ENCODE measurements at places on chromosomes 2 and 18. TPM values are rescaled to one million over a fixed set of nuclear protein-coding genes. Genes with fewer than 3 reads are reported as not detected.

PAPOLG gene
- polyA plus RNA-seq, result 10.1 TPM

GRCh38 chr2:219506802-219507526, 7.3 kb upstream of the ASIC4 start:
- no peak overlapping the region for H3K4me3 ChIP-seq
- no peak for DNase-seq
- no peak overlapping the region for H3K27ac ChIP-seq
- H3K27me3 ChIP-seq, result no peaks in the 10 kb centered on the region
- H3K4me1 ChIP-seq, result peaks cover 15% of the 10 kb centered on the region

MOCOS gene
- polyA plus RNA-seq, result 10.1 TPM

KCNS3 gene
- polyA plus RNA-seq, result not detected

FN1 gene
- 8,294 TPM for polyA plus RNA-seq

CKAP2L gene
- polyA plus RNA-seq, result 3.9 TPM

DNA sequence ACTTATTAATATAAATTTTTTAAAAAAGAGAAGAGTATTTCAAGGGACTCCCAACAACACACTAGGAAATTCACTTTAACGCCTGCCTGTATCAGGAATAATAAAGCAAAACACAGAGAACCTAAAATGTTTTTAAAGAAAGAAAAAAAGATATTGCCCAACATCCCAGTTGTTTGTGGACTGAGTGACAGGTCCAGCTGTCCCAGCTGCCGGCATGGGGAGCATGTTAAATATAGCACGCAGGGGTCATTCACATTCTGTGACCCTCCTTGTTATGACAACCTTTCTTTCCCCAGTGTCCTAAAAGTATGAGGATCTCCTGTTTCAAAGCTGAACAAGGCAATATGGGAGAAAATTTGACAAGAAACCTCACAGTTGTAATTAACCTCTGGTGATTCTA, 4.4 kb downstream of the KLHL41 start:
- H3K4me3 ChIP-seq, result no peak overlapping the region
- H3K27me3 ChIP-seq, result no peaks in the 10 kb centered on the region
- no peaks in the 10 kb centered on the region for H3K36me3 ChIP-seq
- peaks cover 11% of the 10 kb centered on the region for H3K4me1 ChIP-seq
- peak; percentile 30 for DNase-seq

SLC9A4 gene
- not detected for polyA plus RNA-seq

GRCh38 chr18:1892191-1892590, 679.1 kb downstream of the METTL4 start:
- no peak overlapping the region for H3K4me3 ChIP-seq
- H3K36me3 ChIP-seq, result no peaks in the 10 kb centered on the region
- no peaks in the 10 kb centered on the region for H3K4me1 ChIP-seq
- DNase-seq, result no peak
- H3K27me3 ChIP-seq, result no peaks in the 10 kb centered on the region

SLC20A1 gene
- polyA plus RNA-seq, result 54.0 TPM

RALBP1 gene
- 23.6 TPM for polyA plus RNA-seq

DNA sequence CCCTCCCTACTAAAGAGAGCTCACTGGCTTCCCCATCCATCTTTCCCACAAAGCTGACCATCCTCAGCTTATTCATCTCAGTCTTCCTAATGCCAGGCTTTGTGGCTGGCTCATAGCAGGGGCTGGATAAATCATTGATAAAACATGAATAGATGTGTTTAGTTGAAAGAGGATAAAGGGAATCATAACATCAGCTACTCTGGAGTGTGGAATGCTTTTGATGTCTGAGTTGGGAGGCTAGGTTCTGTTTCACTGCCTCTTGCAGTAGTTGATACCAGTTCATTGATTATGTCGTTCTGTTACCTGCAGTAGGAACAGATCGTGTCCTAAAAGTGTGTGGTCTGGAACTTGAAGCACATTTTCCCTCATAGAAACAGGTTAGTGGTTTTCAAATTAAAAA, 66.3 kb upstream of the HK2 start:
- H3K36me3 ChIP-seq, result no peaks in the 10 kb centered on the region
- no peak overlapping the region for H3K4me3 ChIP-seq
- no peak overlapping the region for H3K27ac ChIP-seq
- peak; percentile 83 for DNase-seq

- no peaks in the 10 kb centered on the region for H3K36me3 ChIP-seq
- peaks cover 39% of the 10 kb centered on the region for H3K4me1 ChIP-seq
- peak within 1 kb of the TSS; percentile 75 for H3K4me3 ChIP-seq
- peaks cover 6% of the 10 kb centered on the region for H3K27me3 ChIP-seq
Measured at GRCh38 chr18:12307701-12308385, at the start of gene TUBB6. Gene TUBB6, plus strand, starts transcription at chr18:12308241. Its CDS starts 52 bp downstream, at chr18:12308293.

DNA sequence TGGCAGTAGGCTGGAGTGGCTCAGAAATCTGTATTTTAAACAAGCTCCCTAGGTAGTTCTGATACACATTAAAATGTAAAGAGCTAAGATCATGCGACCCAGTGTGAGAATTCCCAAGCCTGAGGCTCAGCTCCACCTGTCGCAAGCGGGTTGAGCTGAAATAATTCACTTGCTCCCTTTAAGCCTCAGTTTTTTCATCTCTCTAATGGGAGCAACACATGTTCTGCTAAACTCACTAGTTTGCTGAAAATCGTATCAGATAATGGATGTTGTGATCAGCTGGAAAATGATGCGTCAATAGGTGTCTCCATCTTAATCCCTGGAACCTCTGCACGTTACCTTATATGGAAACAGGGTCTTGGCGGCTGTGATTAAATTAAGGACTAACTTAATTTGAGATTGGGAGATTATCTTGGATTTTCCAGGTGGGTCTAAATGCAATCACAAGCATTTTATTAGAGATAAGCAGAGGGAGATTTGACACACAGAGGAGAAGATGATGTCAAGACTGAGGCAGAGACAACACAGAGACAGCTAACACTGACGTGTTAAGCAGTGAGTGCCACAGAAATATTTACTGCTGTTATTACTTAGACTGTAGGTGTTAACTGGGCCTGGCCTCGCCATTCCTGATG, 53.0 kb downstream of the POMC start:
- peaks cover 9% of the 10 kb centered on the region for H3K4me1 ChIP-seq
- no peak overlapping the region for H3K27ac ChIP-seq
- no peaks in the 10 kb centered on the region for H3K36me3 ChIP-seq
- H3K4me3 ChIP-seq, result no peak overlapping the region
- no peak for DNase-seq
- H3K27me3 ChIP-seq, result no peaks in the 10 kb centered on the region

DNA sequence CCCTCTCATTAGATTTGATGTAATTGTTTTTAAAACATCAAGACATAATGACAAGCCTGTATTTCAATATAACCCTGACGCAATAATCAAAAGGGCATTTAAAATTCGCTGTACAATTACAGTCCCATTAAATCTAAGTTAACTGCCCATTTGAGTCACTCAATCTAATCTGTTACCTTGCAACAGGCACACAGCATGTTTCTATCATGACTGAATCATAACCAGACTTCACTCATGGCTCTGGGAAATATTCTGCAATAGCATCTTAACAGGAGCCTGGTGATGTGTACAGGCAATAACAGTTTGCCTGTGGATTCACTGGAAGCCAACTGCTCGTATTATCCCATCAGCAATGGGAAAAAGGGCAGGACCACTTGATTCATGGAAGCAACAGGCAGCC, 142.3 kb upstream of the NCKAP5 start:
- H3K4me1 ChIP-seq, result no peaks in the 10 kb centered on the region
- H3K27ac ChIP-seq, result no peak overlapping the region
- DNase-seq, result no peak
- H3K36me3 ChIP-seq, result no peaks in the 10 kb centered on the region

GRCh38 chr2:57908736-57909161, 137.9 kb upstream of the VRK2 start:
- no peak overlapping the region for H3K4me3 ChIP-seq
- no peaks in the 10 kb centered on the region for H3K36me3 ChIP-seq
- no peak overlapping the region for H3K27ac ChIP-seq

DNA sequence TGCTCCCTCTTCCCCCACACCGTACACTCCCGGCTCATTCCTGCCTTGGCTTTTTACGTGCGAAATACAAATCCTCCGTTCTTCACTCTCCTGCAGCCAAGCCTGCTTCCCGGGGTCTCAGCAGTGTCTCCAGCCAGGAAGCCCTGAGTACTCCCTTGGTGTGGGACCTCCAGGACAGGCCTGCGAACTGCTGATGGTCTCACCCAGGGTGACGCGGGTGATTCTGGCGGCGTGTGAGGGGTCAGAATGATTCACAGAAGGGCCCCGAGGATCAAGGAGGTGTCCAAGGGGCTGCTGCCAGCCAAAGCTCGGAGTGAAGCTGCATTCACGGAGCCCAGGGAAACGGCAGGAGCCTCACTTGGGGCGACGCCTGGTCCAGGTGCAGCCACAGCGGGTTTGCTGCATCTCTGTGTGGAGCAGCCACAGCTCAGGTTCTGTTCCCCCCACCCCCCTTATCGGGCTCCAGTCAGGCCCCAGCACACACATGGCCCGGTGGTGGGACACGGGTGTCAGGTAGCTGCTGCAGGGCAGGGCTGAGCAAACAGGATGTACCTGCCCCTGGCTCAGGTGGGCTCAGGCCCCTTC, 337.7 kb upstream of the MYT1L start:
- no peak overlapping the region for H3K27ac ChIP-seq
- no peak overlapping the region for H3K4me3 ChIP-seq
- peaks cover 80% of the 10 kb centered on the region for H3K27me3 ChIP-seq
- no peaks in the 10 kb centered on the region for H3K36me3 ChIP-seq
- no peak for DNase-seq
- H3K4me1 ChIP-seq, result peaks cover 13% of the 10 kb centered on the region

DNA sequence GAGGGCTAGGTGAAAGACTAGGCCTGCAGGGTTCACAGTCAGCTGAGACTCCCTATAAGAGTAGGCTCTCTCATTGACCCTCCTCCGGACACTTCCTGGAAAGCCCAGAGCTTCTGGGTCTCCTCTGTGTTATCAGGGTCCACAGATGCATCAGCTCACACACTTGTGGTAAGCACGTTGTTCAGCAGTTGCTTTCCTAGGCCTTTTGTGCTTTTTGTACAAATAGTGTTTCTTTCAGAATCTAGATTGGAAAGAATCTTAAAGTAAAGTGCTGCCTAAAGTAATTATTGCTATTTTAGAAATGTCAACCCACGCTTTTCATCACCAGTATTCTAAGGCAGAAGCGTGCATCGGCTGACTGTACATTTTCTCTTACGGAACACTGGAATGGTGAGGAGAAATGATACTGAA, 15.5 kb downstream of the SLC9A2 start:
- no peak overlapping the region for H3K27ac ChIP-seq
- H3K27me3 ChIP-seq, result no peaks in the 10 kb centered on the region
- no peaks in the 10 kb centered on the region for H3K36me3 ChIP-seq
- no peaks in the 10 kb centered on the region for H3K4me1 ChIP-seq
- DNase-seq, result no peak

MROH2A gene
- 0.07 TPM for polyA plus RNA-seq

DNA sequence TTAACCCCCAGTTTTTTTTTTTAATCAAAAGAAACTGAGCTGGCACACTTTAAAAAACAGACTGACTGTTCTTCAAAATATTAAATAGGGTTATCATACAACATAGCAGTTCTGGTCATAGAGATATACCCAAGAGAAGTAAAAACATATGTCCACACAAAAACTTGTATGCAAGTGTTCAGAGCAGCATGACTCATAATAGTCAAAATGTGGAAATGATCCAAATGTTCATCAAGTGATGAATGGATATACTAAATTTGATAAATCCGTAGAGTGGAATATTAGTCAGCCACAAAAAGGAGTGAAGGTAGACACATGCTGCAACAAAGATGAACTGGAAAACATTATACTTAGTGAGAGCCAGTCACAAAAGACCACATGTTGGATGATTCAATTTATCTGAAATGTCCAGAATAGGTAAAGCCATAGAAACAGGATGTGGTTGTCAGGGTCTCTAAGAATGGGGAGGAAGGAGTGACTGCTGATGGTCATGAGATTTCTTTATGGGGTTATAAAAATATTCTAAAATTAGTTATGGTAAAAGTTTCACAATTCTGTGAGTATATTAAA, 5.1 kb downstream of the SMIM21 start:
- no peaks in the 10 kb centered on the region for H3K27me3 ChIP-seq
- H3K27ac ChIP-seq, result no peak overlapping the region
- no peaks in the 10 kb centered on the region for H3K36me3 ChIP-seq
- no peak for DNase-seq

DNA sequence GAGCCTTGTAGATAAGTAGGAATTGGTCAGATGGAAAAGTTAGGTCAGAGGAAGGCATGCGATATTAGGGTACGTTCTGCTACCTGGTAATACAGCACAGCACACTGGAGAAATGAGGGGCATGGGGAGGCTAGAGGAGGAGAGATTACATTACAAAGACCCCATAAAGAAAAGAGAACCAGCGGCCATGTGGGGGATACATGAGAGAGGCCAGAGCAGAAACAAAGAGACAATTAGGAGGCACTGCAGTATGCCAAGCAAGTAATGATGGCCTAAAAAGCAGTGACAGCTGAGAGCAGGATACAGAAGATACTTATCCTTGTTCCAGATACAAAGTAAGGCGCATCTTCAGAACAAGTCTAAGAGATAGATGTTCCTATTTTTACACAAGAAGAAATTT, 40.0 kb downstream of the TXNL1 start:
- H3K27ac ChIP-seq, result no peak overlapping the region
- H3K27me3 ChIP-seq, result no peaks in the 10 kb centered on the region
- H3K36me3 ChIP-seq, result no peaks in the 10 kb centered on the region
- H3K4me3 ChIP-seq, result no peak overlapping the region
- no peak for DNase-seq
- H3K4me1 ChIP-seq, result no peaks in the 10 kb centered on the region

GRCh38 chr2:78535395-78535794, 490.1 kb upstream of the REG3G start:
- no peak overlapping the region for H3K27ac ChIP-seq
- peaks cover 74% of the 10 kb centered on the region for H3K4me1 ChIP-seq
- no peaks in the 10 kb centered on the region for H3K27me3 ChIP-seq
- DNase-seq, result peak; percentile 63
- peaks cover 4% of the 10 kb centered on the region for H3K36me3 ChIP-seq
- H3K4me3 ChIP-seq, result no peak overlapping the region

DNA sequence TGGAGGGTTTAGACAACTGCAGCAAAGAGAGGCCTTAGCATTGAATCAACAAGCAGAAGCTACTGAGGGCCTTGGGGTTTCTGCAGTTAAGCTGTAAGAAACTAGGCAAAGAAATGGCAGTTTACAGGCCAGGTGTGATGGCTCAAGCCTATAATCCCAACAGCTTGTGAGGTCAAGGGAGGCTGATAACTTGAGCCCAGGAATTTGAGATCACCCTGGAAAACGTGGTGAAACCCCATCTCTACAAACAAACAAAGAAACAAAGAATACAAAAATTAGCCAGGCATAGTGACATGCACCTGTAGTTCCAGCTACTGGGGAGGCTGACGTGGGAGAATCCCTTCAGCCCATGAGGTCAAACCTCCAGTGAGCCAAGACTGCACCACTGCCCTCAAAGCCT, 421.6 kb upstream of the CHST9 start:
- H3K27ac ChIP-seq, result no peak overlapping the region
- no peak overlapping the region for H3K4me3 ChIP-seq
- H3K4me1 ChIP-seq, result no peaks in the 10 kb centered on the region

PRKAG3 gene
- not detected for polyA plus RNA-seq

ACVR1 gene
- 6.9 TPM for polyA plus RNA-seq

DNA sequence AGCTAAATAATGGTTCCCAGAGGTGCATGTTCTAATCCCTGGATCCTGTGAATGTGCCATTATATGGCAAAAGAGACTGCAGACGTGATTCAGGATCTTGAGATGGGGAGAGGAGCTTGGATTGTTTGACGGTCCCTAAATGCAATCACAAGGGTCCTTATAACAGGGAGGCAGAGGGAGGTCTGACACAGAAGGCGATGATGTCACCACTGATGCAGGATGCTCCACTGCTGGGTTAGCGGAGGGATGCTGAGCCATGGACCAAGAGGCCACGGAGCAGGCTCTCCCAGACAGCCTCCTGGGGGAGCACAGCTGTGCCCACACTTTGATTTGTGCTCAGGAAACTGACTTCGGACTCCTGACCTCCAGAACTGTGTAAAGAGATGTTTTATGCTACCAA, 156.2 kb downstream of the UXS1 start:
- no peak overlapping the region for H3K4me3 ChIP-seq
- H3K27me3 ChIP-seq, result peaks cover 39% of the 10 kb centered on the region
- H3K27ac ChIP-seq, result no peak overlapping the region
- peaks cover 14% of the 10 kb centered on the region for H3K4me1 ChIP-seq
